ENCODE measurements at places on chromosomes 12 and 14.
A peak's percentile ranks its signal among the peaks of the same experiment; 100 is the strongest.

GRCh38 chr14:78752518-78753188 is 582.5 kb downstream of the NRXN3 start:
- no peak for DNase-seq

GRCh38 chr12:95551305-95551704 is at the start of gene USP44:
Gene USP44 (minus strand): TSS chr12:95551476. CDS start chr12:95534256, 17,220 bp downstream.
- no peak for DNase-seq

DNA sequence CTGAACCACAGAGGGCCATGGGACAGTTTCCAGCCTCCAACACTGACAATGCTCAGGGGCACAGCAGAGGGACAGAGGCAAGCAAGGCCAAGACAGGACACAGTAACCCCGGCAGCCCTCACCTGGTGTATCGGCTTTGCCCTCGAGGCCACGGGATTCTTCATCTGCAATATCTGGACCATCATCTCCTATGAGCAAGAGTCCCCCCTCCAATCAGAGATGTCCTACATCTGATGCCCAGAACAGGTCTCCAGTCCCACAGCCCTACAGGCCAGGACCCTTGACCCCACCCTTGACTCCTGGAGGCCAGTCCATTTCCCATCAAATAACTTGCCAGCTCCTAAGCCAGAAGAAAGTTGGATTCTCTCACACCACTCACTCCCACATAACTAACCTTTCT is 17.4 kb downstream of the KMT2D start:
- no peak for DNase-seq

DNA sequence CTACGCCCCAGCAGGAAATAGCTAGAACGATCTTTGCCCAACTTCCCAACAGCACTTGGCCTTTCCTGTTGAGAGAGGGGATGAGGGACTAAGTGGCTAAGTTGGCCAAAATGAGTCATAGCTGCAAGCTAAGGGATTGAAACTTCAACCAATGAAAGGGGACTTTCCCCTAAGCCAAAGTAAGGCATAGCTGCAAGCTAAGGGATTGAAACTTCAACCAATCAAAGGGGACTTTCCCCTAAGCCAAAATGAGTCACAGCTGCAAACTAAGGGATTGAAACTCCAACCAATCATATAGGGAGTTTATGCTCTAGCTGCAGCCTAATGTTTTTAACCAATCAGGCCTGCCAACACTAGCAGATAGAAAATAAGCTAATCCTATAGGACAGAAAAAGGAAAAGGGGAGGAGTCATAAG is 100.5 kb upstream of the SSTR1 start:
- DNase-seq: no peak

DNA sequence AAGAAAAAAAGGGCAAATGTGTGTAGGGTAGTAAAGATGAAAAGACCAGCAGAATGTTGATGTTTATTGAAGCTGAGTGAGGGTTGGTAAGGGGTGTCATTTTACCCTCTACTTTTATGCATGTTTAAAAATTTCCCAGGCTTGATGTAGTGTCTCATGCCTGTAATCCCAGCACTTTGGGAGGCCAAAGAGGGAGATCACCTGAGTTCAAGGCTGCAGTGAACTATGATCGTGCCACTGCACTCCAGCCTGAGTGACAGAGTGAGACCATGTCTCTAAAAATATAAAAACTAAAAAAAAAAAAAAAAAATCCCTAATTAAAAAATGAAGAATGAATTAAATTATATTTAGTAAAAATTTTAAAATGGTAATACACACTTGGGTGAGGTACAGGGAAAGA is 8.5 kb downstream of the SEL1L start:
- no peak for DNase-seq

DNA sequence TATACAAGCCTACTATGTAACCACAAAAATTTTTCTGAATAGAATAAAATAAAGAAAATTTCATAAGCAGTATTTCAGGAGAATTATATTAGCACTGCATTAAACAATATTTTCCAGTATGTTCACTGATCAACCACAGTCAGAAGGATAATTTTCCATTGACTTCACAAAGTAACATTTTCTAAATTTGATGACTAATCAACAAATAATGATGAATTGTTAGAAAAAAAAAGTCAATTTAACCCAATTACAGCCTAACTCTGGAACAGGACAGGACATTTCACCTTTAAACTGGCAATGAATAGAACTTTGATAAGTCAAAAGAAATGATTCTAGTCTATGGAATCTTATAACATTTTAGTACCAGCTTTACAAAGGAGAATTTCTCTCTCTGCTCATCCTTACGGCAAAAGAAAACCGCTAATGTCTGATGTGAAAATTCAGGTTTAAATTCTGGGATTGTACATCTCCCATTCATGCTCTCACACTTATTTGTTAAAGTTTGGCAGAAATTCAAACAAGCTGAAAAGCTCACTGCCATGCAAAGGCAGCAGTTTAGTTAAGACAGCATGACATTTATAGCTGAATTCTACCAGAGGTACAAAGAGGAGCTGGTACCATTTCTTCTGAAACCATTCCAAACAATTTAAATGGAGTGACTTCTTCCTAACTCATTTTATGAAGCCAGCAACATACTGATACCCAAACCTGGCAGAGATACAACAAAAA is 84.5 kb downstream of the MDGA2 start:
- DNase-seq: no peak

- no peak for DNase-seq
These were observed 282.9 kb downstream of the DUSP6 start for GRCh38 chr12:89069431-89069830.

- no peak for DNase-seq
These were observed 21.4 kb upstream of the ANKRD9 start for GRCh38 chr14:102530828-102531478.

DNA sequence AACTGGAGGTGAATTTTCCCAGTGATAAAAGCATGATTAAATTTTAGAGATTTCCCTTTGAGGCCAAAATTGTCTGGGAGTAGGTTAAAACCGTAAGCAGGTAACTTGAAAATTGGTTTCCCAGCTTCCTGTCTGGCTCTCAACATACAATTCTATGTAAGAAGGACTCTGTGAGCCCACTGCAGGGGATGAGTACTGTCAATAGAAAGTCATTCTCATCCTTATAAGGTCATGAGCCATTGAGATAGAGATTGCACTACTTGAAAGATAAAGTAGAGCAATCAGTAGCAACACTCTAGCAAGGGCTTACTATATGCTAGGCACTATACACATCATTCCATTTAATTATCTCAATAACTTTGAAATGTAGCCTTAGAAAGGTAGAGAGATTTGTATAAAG is 225.6 kb upstream of the HMGA2 start:
- no peak for DNase-seq

- peak; percentile 50 for DNase-seq
These were observed 515.4 kb downstream of the FUT8 start for GRCh38 chr14:65927931-65928356.

- DNase-seq: no peak
These were observed 63.1 kb downstream of the DRAM1 start for GRCh38 chr12:101940400-101940950.

DNA sequence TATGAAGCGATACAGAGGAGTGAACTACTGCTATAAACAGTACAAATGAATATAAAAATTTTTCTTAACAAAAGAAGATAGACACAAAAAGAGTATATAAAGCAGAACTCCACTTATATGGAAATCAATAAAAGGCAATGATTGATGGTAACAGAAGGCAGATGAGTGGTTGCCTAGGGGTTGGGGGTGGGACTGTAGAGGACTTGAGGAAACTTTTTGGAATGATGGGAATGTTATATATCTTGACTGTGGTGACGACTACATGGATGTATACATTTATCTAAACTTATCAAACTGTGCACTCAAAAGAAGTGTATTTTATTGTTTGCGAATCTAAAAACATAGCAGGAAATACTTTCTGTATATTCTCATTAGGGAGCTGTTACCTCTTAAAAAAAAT is 89.1 kb downstream of the PTCSC3 start:
- DNase-seq: no peak

GRCh38 chr12:111842556-111843396 is 748 bp downstream of the MAPKAPK5 start:
- DNase-seq: no peak

GRCh38 chr12:101599771-101600484 is 5.2 kb downstream of the MYBPC1 start:
- no peak for DNase-seq

DNA sequence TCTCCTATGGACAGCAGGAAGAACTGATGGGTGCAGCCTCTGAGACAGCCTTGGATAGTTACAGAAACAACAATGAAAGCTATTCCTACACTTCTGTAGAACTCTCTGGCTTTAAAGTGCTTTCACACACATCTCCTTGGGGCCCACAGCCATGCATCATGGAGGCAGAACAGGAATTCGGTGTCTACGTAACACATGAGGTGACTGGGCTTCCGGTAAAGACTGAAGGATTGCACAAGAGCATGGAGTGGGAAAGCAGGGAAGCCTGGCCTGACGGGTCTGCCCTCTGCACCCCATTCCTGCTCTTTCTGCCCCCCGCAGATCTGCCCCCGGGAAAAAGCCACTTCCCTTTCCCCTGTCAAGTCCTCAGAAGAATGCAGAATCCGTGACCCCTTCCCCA is 82.6 kb downstream of the VWF start:
- DNase-seq: no peak

DNA sequence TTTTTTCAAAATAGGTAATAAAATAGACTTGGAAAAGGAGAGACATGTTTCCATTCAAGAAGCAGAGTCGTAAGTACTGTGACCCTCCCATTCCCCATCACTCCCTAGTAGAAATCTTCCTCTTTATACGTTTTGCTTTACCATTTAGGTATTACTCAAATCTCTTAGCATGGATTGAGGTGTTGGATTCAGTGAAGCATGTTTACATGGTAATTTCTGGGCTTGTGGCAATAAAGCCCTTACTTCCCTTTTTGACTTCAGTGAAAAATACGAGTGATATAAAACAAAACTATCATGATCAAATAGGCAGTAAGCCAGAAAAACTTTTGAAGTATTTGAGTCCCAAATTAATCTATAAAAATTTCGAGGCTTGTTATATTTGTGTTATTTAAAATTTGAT is 27.4 kb downstream of the RAB21 start:
- no peak for DNase-seq

DNA sequence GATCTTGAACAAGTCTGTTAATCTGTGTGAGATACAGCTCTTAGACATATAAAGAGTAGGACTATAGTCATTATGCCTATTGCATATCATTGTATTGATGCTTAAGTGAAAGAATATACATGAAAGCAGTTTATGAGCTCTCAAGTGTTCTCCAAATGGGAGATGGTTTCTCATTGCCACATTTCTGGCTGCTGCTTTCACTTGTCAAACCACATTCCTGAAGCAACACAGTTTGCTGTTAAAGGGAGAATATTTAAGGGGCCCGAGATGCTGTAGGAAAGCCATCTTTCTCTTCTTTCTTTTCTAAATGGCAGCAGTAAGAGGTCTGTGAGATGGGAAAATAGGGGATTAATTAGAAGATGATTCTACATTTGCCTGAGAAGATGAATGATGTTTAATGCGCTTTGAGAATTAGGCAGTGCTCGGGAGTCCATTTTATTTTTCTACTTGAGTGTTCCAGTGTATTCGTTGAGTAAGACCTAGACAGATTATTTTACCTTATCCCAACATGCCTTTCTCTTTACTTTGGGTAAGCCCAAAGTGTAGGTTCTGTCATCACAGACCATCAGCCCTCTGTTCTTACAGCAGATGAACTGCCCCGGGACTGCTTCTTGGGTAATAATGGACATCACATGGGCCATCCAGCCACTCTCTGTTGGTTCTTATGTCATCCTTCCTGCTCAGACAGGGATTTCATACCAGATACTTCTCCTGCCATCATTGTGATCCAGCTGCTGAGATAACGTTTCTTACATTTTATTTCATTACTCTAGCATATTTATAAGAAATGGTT is 35.6 kb downstream of the ANO4 start:
- DNase-seq: no peak

- DNase-seq: no peak
These were observed 7.9 kb downstream of the MIA2 start for GRCh38 chr14:39241637-39242036.

GRCh38 chr12:45183246-45183645 is 32.6 kb upstream of the ANO6 start:
- no peak for DNase-seq

DNA sequence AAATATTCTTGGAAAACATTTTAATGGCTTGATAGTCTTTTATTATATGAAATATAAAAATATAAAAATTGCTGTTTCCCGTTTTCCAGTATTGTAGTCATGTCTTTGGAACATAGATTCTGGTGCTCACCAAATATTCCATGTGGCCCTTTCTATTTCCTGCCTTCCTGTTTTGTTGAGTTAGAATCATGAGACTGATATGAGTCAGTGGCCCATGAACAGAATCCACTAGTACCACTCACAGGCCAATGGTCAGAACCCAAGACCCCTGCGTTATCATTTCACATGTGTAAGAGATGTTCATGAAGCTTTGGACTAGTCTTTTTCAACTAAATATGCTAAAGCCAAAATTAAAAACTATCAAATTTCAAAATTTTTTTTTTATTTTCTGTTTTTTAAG is 56.9 kb downstream of the BICD1 start:
- no peak for DNase-seq

DNA sequence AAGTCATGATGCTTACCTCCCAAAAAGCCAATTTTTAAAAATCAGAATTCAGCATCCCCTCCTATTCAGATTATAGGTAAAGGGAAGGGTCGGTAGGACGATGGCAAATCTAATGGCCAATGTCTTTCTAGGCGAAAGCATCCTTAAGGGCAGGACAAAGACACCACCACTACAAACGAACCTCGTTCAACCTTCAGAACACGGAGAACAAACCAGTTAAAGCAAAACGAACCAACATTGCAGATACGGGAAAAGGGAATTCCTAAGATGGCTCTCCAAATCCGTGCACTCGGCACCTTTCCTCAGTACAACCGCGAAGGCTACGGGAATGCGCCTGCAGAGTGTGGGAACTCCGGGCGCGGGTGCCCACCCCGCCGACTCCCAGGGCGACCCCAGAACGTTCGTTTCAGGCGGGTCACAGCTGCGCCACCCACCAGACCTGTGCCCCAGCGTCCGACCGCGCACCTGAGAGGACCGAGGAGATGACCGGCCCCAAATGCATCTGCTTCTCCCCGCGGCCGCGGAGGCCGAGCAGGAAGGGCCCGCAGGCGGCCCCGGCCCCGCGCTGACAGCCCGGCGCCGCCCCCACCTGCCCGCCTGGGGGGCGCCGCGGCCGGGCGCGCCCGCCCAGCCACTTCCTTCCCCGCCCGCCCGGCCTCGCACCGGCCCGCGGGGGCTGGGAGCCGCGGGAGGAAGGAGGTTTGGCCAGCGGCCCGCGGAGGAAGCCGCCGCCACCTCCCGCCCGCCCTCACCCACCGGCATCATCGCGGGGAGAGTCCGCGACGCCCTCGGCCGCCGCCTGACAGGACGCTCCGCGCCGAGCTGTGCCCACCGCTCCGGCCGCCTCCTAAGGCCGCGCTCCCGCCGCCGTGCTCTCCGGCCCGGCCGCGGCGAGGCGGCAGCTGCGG is 578 bp downstream of the PPP1R13B start:
- DNase-seq: peak; percentile 19

GRCh38 chr14:39626589-39627576 is 194.7 kb upstream of the FBXO33 start:
- no peak for DNase-seq

DNA sequence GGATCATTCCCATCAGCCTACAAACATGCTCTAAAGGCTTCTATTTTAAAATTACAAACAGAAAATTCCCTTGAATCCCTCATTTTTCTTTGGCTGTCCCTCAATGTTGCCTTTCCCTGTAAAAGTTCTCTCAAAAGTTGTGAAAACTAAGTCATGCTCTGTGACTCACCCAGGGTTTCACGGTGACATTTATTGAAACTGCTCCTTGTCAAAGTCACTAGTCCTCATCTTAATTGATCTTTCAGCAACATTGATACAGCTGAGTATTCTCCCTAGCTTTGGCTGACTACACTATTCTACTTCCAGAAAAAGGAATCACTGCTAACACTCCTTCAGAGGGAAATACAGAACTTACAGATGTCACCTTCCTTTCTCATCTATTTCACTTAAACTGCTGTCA is 65.7 kb downstream of the ASCL4 start:
- DNase-seq: no peak

Data from activated T-helper 9 cell treated with anti-CD3 and anti-CD28 coated beads, Interleukin-2, amount 50 U/mL, for 16 hours (primary cell).